ENCODE measurements at places on chromosomes 12 and 14.

DNA sequence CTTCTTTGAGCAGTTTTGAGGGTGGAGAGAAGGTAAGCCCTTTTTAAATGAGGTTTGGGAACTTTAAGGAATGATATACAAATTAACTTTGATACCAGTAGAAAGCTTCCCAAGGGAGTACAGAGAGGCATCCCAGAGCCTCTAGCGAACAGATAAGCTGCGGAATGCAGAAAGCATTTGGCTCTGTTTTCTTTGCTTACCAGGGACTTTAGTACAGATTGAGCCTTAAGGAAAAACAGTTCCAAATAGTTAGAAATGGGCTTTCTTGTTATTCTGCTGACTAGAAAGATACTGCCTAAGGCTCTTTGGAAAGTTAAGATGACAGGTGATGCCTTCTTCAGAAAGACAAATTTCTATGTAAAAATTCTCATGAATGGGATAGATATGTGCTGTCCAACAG lies 261.7 kb upstream of the FOXN3 start:
- DNase-seq: no peak

DNA sequence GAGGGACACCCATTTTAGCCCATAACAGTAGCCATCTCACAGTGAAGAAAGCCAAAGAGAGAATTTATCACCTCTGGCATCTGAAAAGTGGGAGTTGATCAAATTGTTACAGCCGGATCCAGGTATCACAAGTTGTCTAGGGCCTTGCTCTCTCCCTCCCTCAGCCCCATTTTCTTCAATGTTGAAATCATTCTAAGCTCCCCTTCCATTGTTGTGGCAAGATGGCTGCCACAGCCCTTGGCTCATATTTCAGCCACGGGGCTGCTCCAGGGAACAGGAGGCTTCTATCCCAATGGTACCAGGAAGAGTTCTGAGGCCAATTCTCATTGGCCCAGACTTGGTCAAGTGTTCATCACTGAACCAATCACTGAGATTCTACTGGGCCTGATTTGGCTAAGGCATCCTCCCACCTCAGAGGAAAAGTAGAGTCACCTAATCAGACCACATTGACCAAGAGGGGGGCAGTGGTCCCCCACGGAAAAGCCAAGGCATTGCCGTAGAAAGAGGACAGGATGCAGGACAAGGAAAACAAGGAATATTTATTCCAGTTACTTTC lies 106.2 kb downstream of the GPATCH2L start:
- DNase-seq: no peak

- DNase-seq: no peak
These were observed 73.1 kb upstream of the SLC38A2 start for GRCh38 chr12:46445551-46446235.

DNA sequence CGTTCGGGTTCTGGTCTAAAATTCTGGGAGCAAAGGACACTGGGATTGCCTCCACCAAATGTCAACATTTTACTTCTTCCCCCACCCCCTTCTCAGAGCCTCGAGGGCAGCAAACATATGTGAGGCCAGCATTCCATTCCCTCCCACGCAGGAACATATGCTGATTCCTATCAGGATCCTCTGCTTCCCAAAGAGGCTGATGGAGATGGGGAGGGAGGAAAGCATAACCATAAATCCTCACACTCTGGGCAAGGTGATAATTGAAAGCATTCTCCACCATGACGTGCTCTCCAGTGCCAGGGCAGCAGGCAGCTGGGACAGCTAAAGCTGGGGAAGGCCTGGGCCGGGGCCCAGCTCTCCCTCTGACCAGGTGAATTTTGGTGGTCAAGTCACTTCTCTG lies 395.0 kb downstream of the ZFP36L1 start:
- no peak for DNase-seq

Data from hematopoietic multipotent progenitor cell treated with erythropoietin and hydrocortisone succinate and interleukin-3 and kit ligand, for 6 days (in vitro differentiated cells).